ENCODE measurements at places on chromosomes 3 and 15. TPM values are rescaled to one million over a fixed set of nuclear protein-coding genes. Genes with fewer than 3 reads are reported as not detected.

NRROS gene
- polyA plus RNA-seq = 4.2 TPM

SNX33 gene
- 11.5 TPM for polyA plus RNA-seq

CCR9 gene
- polyA plus RNA-seq = not detected

SAMMSON gene
- polyA plus RNA-seq = 0.19 TPM

SERINC4 gene
- 0.45 TPM for polyA plus RNA-seq

BFSP2 gene
- not detected for polyA plus RNA-seq

Measured in muscle of leg (tissue), 16 donors.